ENCODE measurements at places on chromosomes 6 and 20.

GRCh38 chr6:143607168-143607567, 70.6 kb upstream of the PHACTR2 start:
- no peak for DNase-seq

DNA sequence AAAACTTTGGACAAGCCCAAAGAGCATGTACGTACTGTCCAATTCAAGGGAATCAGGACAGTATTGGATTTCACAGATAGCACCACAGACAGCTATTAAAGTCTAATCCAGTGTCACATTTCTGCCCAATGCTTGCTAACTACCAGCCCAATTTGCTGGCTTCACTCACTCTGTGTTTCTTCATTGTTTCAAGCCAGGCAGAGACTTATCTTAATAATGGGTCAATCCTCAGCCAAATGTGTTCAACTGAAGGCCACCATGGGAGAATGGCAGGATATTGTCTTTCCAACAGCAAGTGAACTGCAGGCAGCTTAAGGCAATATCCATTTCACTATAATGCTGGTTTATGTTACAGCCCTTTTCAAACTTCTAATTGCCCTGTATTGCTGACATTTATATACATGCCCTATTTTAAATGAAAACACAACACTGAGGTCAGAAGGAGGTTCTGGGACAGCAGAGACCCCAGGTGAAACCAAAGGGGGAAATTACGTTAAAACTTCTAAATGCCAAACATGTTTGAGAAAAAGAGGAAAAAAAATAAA, 142.1 kb upstream of the RSPO3 start:
- DNase-seq, result no peak

- DNase-seq, result no peak
Observed at GRCh38 chr6:108083349-108083748, 8.8 kb upstream of the OSTM1 start.

DNA sequence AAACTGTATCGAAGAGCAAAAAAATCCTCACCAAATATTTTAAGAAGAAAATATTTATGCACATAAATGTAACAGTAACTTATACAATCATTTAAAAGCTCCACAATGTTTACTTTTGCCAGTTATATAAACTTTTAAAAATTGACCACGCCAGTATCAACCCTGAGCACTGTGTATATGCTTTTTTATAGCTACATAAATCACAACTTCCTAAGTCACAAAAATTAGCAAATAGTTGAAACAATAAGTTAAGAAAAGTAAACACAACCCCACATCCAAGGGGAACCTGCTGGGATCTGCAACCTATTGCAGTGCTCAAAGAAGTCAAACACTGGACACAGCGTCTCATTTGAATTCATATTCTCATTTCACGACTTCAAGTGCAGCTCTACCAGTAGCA, 89.8 kb upstream of the DST start:
- DNase-seq, result no peak

DNA sequence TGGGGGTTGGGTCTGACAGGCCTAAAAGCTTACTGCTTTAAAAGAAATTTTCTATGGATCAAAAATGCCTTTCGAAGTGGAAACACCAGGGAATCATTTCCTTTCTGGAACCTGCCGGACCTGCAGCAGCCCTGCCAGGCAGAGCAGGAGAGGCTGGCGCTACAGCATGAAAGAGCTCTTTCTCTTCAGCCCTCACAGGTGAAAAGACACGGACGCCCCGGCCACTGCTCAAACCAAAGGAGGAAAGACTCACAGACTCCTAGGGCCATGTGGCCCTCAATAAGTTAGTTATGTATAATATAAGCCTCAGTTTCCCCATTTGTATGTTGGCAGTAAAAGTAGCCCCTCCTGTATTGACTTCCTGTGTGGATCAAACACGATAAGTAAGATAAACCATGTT, 8.3 kb downstream of the SCML4 start:
- DNase-seq, result no peak

GRCh38 chr6:6674872-6675271, 86.4 kb downstream of the LY86 start:
- no peak for DNase-seq

DNA sequence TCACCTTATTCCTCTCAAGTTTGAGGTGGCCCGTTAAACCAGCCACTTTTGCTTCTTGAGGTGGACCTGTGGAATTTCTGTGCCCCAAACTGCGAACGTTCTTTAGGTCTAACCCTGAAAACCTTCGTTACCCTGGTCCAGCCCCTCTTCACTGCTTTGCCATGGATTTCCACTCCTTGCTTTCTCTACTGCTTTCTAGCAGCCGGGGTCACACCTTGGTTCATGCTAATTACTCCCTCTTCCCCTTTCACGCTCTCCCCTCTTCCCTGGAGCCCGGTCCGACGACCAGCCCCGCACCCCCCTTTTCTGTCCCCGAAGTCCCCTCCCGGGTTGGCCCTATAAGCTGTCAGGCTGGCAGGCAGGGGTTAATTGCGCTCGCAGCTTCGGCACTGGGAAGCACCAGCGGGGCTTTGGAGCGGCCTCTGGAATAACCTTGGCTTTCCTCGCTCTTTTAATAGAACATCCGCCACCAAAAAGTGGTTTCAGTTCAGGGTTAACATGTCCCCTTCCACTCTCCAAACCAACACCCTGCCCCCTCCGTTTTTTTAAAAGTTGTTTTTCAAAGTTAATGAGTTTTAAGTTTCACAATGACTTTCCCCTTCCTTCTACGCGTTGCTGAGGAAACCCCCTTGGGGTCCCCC, 1.4 kb upstream of the HIVEP1 start:
- DNase-seq, result no peak

DNA sequence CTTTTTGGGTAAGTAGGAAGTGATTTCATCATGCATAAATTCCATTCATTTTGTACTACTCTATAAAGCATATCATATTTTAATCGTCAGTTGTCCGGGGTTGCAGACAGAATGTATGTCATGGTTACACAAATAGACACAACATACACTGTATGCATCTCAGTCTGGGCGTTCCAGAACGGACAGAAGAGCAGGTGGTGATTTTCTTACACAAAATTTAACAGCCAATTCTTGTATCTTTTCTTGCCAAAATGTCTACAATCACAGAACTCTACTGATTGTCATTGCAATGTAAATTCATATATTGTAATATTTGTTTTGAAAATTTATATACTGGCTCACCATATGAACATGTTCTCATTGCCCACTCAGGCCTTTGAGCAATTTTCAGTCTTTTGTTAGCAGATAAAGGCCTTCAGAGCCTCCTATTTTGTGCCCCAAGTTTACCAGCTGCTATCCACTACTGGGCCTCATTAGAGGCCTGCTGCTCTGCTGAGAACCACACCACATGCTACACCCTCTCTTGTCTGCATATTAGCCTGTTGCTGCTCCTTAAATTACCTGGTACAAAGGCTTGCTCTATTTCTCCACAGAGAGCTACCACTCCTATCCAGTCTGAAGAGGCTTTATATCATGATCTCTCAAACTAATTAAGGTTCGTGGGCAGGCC, 61.5 kb downstream of the PRDM13 start:
- no peak for DNase-seq

DNA sequence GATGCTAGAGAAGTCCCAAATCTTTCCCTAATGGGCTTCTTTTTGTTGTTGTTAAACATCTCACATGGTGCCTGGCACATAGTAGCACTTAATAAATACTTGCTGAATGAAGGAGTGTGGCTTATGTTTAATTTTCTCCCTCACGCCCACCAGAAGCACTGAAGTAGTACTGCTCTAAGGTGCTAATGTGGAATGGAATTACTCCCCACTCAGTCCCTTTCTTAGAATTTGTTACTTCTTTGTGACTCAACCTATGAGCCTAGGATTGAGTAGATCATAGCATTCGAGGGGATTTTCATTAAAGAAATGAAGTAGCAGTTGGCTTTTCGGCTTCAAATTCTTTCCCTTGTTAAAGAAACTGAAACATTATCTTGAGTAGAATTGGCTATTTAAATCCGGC, 192.8 kb downstream of the CLIC5 start:
- DNase-seq, result no peak

GRCh38 chr6:100565439-100566104, 100.9 kb upstream of the SIM1 start:
- no peak for DNase-seq

- DNase-seq, result no peak
Observed at GRCh38 chr6:126312013-126312665, 27.8 kb upstream of the CENPW start.

DNA sequence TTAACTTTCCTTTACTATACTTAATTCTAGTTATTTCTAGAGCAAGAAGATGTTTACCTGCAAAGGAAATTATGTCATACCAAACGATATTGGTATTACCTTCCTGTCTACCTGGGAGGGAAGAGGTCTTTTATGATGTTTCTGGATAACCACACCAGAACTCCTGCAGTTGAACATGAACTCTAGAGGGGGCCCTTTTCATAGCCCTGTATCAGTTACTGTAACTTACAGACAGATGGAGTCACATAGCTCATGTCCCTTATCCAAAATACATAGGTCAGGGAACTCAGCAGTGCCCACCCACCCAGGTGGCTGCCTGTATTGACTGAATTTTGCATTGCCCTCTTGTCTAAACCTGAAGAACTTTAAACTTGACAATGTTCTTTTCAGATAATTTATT, 35.1 kb upstream of the MYL9 start:
- DNase-seq, result no peak

- no peak for DNase-seq
Observed at GRCh38 chr20:59828125-59829053, 105.0 kb downstream of the SYCP2 start.
